ENCODE measurements at places on chromosomes 2 and 18. TPM values are rescaled to one million over a fixed set of nuclear protein-coding genes. Genes with fewer than 3 reads are reported as not detected.

DNA sequence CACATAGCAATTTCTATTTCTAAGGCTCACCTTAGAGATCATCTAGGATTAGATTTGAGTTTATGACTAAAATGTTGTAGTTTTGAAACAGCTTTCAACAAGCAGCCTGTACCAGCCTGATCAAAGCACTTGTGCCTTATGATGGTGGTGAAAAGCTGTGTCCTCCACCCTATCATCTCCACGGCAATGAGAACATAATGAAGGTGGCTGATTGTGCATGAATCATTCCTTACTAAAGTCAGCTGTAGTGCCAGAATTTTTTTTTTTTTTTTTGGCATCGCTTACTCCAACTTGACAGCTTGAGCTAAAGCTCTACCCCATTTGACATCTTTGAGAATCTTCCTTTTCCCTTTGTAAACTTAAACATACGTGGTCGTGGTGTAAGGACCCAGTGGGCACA, 86.0 kb downstream of the DCC start:
- no peak for DNase-seq

PDE11A gene
- total RNA-seq = 1.3 TPM

DNA sequence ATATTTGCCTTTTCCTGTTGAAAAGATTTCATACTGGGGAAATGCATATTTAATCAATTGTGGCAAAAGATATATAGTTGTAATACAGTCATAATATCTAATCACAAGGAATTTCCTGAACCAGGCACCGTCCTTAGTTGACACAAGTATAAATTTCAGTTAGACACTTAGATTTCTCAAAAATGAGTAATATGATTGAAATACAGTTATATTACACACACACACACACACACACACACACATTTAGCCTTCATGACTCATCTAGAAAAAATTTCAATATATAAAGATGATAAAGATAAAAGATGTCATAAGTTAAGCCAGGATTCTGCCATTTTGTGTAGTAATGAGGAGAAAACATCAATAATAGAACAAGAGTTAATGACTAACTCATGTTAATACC, 258.4 kb upstream of the ZNF804A start:
- no peak for DNase-seq

ALPP gene
- not detected for total RNA-seq

DNA sequence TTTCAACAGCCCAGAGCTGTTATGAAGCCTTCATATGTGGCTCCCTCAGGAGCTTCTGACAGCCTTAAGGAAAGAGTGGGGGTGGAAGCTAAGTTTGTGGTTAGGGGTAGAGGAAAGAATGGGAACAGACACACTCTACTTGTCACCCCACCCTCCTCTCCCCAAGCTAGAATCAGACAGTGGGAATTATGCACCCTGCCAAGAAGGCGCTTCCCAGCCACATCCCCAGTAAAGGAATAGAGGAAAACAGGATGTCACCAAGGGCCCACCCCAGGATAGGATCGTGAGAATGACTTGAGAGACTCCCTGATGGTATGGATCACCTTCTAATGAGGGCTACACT, 32.4 kb upstream of the EML4 start:
- DNase-seq = no peak

SDC1 gene
- 87.1 TPM for total RNA-seq

DNA sequence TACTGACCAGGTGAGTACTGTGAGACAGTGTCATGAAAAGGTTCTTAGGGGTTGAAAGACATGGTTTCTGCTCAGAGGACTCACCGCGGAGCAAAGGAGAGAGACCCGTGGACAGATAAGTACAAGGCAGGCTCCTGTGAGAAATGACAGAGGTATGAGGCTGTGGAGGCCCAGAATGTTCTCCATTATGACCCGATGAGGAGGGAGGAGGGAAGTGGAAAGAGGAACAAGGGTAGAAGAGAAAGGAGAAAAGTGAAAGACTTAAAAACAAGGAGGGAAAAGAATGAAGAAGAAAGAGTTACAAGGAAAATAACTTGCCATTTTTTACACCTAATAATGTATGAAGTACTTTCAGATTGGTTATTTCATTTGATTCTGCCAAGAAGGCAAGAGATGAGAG, 29.8 kb downstream of the MAPRE3 start:
- DNase-seq = no peak

DNA sequence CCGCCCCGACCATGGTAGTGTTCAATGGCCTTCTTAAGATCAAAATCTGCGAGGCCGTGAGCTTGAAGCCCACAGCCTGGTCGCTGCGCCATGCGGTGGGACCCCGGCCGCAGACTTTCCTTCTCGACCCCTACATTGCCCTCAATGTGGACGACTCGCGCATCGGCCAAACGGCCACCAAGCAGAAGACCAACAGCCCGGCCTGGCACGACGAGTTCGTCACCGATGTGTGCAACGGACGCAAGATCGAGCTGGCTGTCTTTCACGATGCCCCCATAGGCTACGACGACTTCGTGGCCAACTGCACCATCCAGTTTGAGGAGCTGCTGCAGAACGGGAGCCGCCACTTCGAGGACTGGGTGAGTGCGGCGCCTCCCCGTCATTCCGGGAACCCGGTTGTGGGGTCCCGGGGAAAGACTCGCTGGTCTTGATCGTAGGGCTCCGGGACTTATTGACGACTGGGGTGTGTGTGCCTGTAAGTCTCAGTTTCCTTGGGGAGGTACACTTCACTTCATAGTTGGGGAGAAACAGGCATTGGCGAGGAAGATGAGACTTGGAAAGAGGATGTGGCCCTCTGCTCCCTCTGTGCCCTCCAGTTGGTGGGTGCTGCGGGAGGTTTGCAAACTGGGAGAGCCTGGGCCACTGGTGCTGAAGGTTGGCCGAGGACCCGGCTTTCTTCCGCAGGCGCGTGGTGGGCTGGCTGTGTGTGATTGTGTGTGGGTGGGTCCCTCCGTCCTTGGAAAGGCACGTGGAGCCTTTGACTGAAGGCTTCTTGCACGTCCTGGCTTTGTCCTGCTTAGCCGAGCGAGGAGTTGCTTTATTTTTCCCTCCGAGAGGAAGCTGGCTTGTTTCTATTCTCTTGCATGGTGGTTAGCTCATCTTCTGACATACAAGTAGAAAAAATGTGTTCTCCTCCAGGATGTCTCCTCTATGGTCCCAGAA, 886 bp downstream of the PRKCE start:
- no peak for DNase-seq

SMAD2 gene
- 96.9 TPM for total RNA-seq

DHRS9 gene
- total RNA-seq = 0.69 TPM

GRCh38 chr18:56316727-56317126, 321.7 kb downstream of the TXNL1 start:
- DNase-seq = no peak

- no peak for DNase-seq
Observed at GRCh38 chr2:218658671-218659257, 659 bp downstream of the ZNF142 start.

NEU2 gene
- not detected for total RNA-seq

GRCh38 chr2:36611316-36611990, 13.5 kb upstream of the FEZ2 start:
- no peak for DNase-seq

GRCh38 chr2:224894356-224894755, 147.9 kb downstream of the DOCK10 start:
- no peak for DNase-seq

STEAP3 gene
- 1.1 TPM for total RNA-seq

GRCh38 chr18:28109781-28110560, 67.0 kb downstream of the CDH2 start:
- DNase-seq = no peak

GRCh38 chr2:213199871-213200270, 48.5 kb upstream of the IKZF2 start:
- no peak for DNase-seq

GBX2 gene
- total RNA-seq = not detected

- DNase-seq = no peak
Observed at GRCh38 chr2:173972636-173973035, 7.5 kb upstream of the SP3 start.

DNA sequence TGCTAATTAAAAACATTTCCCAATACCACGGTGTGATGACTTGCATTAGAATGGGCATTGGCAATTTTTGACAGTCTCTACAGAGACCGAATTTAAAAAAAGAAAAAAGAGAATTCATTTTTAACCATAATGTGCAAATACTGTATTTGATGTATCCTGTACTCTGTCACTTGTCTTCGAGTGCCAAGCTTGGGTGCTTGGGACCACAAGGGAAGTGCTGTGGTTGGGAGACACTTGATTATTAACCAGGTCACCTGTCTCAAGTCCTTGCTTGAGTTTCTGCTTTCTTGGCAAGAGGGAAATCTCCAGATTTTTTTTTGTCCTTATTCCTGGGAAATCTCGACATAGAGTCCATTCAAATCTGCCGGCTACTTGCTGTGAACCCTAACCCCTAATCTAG, 209.0 kb downstream of the MC4R start:
- no peak for DNase-seq

GPR45 gene
- not detected for total RNA-seq

DNA sequence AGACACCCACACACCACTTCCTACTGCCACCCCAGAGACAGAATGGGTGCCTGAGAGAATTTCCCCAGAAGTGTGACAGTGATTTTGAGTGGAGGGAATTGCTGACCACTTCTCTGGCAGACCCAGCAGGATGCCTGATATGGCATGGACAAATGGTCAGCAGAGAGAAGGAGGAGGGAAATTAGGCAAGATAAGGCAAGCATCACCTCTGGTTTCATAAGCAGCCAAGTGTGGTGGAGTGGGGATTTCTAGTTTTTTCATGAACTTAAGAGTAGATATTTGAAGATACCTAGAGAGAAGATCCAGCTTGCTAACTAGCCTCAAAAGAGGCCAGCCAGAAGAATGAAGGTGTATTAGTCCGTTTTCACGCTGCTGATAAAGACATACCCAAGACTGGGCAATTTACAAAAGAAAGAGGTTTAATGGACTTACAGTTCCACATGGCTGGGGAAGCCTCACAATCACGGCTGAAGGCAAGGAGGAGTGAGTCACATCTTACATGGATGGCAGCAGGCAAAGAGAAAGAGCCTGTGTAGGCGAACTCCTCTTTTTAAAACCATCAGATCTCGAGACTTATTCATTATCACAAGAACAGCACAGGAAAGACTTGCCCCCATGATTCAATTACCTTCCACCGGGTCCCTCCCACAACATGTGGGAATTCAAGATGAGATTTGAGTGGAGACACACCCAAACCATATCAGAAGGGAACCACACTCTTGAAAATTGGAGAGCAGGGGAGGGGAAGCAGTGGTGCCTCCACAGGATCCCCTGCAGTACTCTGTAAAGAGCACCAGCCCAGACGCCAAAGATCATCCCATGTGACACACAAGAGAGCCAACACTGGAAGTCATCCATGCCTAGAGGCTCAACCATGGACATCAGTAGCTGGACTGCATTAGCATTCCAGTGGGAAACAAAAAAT, 64.2 kb downstream of the RBM43 start:
- DNase-seq = no peak

SP140 gene
- total RNA-seq = 1.8 TPM

DNA sequence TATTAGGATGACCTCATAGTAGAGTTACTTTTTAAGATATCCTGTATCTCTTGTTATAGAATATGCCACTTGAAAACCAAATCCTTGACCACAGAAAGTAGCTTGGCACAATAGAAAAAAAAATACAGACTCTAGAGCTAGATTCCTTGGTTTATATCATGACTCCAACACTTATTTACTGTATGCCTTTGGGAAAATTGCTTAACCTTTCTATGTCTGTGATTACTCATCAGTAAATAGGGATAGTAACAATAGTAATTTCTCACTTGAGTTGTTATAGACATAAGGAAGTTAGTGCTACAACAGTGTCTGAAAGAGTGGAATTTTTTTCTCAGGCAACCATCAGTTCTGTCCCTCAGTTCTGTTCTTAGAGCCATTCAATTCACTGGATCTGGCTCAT, 193.8 kb downstream of the GULP1 start:
- DNase-seq = no peak

DNA sequence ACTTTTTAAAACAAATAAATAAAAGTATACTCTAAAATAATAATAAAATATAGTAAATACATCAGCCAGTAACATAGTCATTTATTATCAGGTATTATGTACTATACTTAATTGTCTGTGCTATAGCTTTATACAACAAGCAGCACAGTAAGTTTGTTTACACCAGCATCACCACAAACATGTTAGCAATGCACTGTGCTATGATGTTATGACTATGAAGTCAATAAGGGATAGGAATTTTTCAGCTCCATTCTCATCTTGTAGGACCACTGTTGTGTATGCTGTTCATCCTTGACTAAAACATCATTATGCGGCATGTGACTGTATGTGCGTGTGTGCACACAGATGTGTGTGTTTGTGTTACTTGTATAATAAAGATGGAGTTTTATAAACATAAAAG, 137.5 kb downstream of the LYPD6B start:
- no peak for DNase-seq

DNA sequence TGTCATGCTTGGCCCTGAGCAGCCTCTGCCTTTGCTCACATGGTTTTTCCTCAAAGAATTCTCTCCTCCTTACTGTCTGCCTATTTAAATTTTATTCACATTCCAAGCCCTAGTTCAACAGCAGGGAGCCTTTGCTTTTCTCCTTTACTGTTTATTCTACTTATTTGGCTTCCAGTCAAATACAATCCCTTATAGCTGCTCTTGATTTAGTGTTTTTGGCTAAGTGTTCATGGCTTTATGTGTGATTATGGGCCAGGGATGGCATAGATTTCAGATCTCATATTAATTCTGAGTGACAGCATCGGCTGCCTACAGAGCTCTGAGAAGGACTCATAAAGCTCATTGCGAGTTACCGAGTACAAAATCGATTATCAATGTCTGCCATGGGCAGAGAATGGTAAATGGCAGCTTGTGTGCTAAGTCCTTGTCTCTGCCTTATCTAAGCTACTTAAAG, 106.7 kb downstream of the METTL8 start:
- no peak for DNase-seq

GRCh38 chr2:55966401-55967118, 43.0 kb upstream of the EFEMP1 start:
- no peak for DNase-seq

DNA sequence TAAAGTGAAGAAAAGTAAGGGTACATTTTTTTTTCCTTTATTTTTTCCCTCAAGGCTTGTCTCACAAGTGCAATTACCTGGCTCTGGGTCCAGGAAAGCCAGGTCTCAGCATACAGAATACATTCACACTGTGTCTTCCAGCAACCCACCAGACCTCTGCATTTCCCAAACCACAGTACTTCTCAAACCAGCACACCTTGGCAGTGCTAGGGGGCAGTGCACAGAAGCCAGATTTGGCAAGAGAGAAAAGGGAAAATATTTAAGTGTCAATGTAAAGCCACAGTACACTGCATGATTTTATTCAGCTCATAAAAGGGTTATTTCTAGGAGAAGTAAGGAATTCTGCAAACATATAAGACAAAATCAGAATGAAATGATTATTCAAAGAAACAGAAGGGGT, 172.8 kb downstream of the NRXN1 start:
- no peak for DNase-seq

GRCh38 chr2:191791953-191792560, 54.8 kb downstream of the CAVIN2 start:
- DNase-seq = no peak

CRYGC gene
- not detected for total RNA-seq

DNA sequence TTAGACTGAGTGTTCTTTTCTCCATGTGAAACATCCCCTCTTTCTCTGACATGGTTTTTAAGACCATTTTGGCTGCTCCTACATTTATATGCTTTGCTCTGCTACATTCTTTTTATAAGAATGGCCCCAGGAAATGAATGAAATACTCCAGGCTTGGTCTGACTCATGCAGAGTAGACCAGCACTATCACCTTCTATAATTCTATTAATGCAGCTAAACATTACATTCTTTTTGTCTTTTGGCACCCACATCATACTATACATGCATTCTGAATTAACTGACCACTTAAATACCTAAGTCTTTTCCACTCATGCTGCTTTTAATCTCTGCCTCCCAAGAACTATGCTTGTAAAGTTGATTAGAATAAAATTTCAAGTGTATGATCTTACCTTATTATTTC, 94.1 kb downstream of the AAK1 start:
- DNase-seq = no peak
